Renal cortical epithelial cell (primary cell): ENCODE measurements at places on chromosomes 3 and 15. TPM values are rescaled to one million over a fixed set of nuclear protein-coding genes. Genes with fewer than 3 reads are reported as not detected.

DNA sequence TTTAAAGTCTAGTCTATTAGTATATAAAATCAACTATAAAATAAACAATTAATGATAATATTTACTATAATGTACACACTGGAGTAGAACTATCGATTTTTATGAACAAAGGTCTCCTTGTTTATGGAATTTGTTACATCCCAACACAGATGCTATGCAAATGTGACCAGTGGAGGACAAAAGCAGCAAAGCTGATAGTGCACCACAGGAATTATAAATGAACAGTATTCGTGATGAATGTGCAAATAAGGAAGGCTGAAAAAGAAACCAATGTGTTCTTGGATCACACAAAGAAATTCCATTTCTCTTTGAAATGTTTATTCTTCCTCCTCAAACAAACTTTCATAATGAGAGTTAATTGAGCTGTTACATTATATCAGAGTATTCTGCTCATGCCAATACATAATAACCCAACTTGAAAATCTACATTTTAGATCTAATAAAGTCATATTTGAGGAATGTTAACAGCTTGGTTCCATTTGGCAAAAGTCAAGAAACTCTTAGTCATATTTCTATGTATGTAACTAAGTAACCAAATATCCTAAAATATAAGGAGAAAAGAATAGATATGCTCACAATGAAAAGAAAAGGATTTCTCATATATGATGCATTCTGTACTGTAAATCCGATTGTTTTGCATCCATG is 79.3 kb downstream of the NEK10 start:
- no peak for DNase-seq

PLSCR2 gene
- 1.4 TPM in 1 of 2 replicates, not detected in the other for total RNA-seq

GPR160 gene
- total RNA-seq = 28.6 and 50.5 TPM in 2 replicates

DNA sequence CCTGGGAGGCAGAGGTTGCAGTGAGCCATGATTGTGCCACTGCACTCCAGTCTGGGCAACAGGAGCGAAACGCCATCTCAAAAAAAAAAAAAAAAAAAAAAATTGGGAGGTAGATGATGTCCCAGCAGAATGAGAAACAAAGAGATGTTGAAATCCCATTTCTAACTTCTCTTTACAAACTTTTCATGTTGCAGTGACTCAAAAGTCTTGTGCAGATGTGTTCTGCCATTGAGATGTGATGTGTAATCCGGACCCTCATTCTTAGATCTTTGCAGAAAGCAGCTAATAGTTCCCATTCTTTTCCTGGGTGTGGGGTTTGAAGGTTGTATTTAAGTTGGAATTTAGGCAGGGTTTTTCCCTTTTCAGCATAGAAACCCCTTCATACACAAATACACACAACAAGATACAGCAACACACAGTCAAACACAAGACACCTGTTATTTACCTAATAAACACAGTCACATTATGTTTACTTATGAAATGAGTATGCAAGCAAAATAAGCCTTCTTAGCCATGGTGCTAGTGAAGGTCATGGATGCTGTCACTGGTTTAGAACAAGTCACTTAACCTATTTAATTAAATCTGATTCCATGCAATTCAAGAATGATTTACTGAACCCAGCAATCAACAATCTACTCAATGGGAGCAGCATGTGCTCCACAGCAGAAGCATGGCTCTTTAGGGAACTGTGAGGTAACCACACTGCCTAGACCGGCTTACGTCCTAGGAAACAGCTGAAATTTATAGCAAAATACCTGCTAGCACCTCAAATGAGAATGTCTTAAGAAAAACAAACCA is 14.9 kb downstream of the SIAH2 start:
- DNase-seq = no peak

GRCh38 chr15:89766357-89767311 is 9.5 kb upstream of the MESP2 start:
- no peak for DNase-seq

DNA sequence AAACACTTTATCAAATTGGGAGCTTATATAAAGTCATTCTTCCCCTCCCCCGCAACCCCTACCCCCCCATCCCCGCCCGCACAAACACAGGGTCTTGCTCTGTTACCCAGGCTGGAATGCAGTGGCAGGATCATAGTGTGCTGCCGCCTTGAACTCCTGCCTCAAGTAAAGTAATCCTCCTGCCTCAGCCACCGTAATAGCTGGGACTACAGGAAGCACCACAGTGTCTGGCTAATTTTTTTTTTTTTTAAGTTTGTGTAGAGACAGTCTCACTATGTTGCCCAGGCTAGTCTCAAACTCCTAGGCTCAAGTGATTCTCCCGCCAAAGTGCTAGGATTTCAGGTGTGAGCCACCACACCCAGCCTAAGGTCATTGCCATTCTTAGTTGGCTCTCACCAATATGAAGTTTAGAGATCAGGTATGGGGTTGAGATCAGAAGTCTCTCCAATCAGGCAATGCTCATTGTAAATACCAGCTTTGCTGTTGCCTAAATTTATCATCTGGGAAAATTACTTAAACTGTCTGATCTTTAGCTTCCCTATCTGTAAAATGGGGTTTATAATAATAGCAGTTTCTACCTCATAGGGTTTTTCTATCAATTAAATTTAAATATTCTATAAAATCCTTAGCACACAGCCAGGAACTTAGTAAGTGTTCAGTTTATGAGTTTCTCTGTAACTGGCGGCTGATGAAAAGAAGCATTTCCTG is 60.3 kb downstream of the TGFBR2 start:
- DNase-seq = no peak

IL12A gene
- total RNA-seq = 1.0 TPM in 1 of 2 replicates, not detected in the other

NUP210 gene
- total RNA-seq = 3.6 and 20.8 TPM in 2 replicates

ZPLD1 gene
- 58.6 and 74.8 TPM in 2 replicates for total RNA-seq

RAB6B gene
- 4.3 and 5.2 TPM in 2 replicates for total RNA-seq

EEFSEC gene
- total RNA-seq = 1.6 and 7.6 TPM in 2 replicates

CMC1 gene
- total RNA-seq = 1.9 and 5.2 TPM in 2 replicates

DNA sequence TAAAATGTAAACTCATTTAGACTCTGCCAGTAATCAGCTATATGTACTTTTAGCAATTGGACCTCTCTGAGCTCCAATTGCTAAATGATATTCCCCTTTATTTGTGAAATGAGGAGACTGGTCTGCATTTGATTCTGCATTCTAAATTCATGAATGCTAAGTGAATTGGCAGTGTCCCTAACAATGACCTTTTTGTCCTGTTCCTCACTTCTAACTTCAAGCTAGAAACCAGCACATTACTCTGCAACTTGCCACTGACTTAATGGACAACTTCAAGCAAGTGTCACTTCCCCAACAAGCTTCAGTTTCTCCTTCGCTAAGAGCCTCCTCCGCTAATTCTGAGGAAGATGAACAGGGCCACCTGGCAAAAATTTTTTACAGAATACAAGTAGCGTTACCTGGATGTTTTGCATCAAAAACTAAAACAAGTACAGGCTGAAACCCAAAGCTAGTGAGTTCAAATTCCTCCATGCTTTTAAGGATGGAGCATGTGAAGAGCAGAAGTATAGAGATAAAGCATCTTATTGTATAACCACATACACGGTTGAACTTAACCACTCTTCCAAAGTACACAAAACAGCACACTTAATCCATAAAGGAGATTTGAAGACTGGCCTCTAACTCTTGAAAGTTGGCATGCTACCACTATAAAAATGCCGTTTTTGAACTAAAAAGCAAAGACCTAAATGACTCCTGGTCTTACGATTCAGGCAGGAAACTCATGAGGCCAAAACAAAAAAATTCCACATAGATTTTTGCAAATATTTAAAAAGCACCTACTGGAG is 207.6 kb downstream of the MAGI1 start:
- DNase-seq = no peak

RPL39L gene
- 5.3 and 13.4 TPM in 2 replicates for total RNA-seq

DNA sequence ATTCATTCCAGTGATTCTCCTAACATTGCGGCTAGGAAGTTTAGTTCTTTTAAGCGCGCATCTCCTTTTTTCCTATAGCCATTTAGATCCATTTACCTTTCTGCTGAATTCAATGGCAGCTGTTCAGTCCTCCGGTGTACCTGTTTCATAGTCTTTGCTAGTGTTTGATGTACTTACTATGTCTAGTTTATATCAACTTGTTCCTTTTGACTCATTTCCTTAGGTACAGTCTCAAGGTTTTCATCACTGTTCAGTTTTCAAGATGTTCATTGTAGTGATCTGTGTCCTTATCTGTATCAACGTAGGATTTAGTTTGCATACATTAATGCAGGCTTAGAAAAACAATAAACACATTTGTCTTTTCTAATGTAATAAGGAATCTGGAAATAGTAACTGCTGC is 59.0 kb upstream of the MBNL1 start:
- no peak for DNase-seq

ETV5 gene
- total RNA-seq = 10.5 and 17.5 TPM in 2 replicates

GRCh38 chr15:73081321-73081958 is 29.2 kb downstream of the NEO1 start:
- peak; percentile 75 for DNase-seq

DNA sequence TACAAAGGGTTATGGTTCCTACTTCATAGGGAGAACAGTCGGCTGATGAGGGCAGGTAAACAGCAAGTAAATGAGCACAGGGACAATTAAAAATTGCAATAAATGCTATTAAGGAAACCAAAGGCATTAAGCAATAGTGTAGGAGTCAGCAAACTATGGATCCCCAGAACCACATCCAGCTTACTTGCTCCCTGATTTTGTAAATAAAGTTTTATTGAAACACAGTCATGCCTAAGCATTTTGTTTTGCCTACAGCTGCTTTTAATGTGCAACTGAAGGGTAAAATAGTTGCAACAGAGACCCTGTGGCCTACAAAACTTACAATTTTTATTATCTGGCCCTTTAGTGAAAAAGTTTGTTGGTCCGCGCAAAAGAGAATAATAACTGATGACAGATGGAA is 351.2 kb upstream of the NR2F2 start:
- DNase-seq = no peak

- DNase-seq = no peak
Observed at GRCh38 chr3:182948305-182948704, 32.0 kb downstream of the DCUN1D1 start.
